ENCODE measurements at places on chromosomes 3 and 15.

DNA sequence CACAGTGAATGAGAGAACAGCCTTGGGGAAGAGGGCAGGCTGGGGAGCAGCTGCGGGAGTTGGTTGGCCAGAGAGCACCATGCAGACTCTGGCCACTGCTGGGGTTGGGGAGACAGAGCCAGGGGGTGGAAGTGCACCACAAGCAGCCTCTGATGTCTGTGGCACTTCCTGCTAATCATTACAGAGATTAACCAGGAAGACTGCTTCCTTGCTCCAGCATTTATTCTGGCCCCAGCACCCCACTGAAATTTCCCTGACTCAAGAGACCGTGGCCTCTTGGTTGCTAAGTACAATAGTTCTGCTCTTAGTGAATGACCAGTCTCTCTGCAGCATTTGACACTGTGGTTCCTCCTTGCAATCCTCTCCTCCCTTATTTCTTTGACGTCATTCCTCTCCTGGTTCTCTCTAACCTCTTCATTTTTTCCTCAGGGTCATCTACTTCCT is 266.2 kb upstream of the ROPN1 start:
- no peak for DNase-seq

GRCh38 chr3:143974271-143975238 is 2.9 kb downstream of the DIPK2A start:
- DNase-seq, result no peak

DNA sequence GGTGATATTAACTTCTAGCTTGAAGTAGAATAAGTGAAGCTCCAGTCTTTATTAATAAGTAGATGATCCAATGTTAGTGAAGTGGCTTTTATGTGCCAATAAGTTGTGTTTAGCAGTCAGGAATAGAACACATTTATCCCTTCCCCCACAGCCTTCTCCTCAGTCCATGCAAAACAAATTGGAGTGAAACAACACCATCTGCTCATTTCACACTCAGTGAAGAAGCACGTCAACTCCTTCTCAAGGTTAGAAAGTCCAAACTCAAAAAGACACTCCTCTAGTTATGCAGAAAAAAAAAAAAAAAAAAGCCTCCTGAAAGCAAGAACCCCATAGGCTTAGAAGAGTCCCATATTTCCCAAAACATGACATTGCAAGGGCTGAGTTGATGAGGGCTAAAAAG is 18.0 kb upstream of the NEO1 start:
- DNase-seq, result no peak

- DNase-seq, result peak; percentile 16
These were observed 29.6 kb downstream of the MGLL start for GRCh38 chr3:127792541-127793292.

- DNase-seq, result no peak
These were observed 6.0 kb upstream of the BFSP2 start for GRCh38 chr3:133393691-133394474.

- no peak for DNase-seq
These were observed 27.6 kb downstream of the HDAC11 start for GRCh38 chr3:13507570-13508339.

DNA sequence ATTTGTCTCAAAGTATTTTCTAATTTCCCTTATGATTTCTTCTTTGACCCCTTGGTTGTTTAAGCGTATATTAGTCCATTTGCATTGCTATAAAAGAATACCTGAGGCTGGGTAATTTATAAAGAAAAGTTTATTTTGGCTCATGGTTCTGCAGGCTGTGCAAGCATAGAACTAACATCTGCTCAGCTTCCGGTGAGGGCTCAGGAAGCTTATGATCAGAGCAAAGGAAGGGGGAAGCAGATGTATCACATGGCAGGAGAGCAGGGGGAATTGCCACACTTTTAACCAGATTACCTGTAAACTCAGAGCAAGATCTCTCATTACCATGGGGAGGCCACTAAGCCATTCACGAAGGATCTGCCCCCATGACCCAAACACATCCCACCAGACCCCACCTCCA is 148.2 kb downstream of the PDE8A start:
- no peak for DNase-seq

DNA sequence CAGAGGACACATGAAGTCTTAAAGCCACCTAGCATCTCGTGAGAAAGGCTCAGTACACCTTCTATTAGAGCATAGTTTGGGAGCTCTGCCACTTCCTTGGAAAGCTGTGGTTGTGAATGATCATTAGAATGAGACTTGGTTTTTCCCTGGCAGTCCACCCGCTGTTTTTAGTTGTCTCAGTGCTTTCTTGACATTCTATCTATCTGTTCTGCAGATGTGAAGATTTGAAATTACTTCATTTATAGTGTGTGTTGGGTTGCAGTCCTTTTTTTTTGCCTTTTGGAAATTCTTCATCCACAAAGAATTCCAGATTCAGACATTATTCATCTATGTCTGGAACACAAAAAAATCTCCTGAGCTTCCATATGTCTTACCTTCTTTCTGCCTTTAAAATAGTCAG is 23.7 kb downstream of the PPP2R3A start:
- no peak for DNase-seq

DNA sequence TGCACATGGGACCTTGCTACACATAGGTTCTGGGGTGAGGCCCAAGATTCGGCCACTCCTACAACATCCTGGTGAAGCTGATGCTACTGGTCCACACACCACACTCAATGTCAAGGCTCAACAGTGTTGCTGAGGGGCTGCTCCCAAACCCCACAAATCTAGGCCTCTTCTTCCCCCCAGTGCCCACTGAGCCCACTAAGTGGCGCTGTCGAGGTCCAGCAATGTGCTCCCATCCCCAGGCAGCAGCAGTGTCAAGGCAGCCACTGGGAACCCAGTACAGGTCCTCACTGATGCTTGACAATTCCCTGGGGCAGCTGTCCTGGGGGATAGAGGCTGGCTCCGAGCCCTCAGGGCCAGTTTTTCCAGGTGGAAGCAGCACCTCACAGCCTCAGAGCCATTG is 21.5 kb downstream of the SCN5A start:
- no peak for DNase-seq

DNA sequence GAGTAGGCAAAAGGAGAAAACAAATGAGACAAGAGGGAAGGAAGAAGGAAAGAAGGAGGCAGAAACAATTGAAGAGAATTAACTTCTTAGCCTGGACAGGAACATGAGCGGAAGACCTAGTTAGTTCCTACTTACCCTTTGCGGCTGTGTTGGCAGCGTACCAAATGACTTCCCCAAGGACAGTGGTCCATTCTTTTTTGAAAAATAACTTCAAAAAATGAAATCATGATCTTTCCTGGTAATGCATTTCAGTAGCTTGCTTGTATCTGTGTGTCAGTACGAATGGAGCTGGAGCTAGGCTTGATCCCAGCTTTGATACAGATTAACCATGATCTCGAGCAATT is 41.5 kb upstream of the CFAP161 start:
- DNase-seq, result no peak

DNA sequence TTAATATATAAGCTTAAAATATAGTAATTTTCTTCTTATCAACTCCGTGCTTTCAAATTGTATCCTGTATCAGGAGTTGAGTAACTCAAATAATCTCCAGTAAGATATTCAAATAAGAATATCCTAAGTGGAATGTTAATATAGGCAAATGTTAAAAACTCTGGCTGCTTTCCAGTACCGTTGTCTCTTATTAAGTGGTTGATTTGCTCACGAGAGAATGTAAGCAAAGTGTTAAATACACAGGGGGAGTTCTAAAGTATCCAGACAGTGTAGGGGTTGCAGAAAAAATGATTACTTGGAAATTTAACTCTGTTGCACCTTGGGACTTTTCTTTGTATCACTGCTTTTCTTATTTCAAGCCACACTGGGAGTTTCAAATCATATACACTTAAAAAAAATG is 478.9 kb upstream of the TBL1XR1 start:
- no peak for DNase-seq

DNA sequence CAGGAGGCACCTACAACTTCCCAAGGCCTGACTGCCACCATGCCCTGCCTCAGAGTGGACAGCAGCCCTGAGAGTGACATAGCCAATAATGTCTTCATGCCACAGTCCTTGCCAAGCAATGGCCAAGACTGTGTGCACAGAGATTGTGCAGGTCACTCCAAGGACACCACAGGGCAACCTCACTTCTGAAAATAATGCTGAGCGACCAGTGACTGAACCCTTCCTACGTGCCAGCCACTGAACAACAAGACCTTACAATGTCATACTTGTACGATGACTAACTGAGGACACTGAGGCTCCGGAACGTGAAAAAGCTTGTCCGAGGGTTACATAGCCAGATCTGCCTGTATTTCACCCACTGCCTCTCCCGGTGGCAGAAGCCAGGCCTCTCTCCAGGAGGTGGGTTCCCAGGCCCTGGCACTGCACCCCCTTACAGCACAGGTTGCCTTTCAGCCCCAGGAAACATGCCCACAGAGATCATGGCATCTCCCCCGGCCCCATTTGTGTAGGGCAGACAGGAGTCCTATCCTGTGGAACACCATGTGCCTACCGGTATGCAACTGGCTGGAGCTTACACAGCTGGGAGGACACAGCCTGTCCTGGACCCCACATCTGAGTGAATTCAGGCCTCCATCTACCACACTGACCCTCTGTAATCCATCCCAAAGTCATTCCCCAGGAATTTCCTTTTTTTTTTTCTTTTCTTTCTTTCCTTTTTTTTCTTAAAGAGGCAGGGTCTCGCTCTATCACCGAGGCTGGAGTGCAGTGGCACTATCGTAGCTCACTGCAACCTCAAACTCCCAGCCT is 72.3 kb downstream of the SLC12A8 start:
- DNase-seq, result no peak

DNA sequence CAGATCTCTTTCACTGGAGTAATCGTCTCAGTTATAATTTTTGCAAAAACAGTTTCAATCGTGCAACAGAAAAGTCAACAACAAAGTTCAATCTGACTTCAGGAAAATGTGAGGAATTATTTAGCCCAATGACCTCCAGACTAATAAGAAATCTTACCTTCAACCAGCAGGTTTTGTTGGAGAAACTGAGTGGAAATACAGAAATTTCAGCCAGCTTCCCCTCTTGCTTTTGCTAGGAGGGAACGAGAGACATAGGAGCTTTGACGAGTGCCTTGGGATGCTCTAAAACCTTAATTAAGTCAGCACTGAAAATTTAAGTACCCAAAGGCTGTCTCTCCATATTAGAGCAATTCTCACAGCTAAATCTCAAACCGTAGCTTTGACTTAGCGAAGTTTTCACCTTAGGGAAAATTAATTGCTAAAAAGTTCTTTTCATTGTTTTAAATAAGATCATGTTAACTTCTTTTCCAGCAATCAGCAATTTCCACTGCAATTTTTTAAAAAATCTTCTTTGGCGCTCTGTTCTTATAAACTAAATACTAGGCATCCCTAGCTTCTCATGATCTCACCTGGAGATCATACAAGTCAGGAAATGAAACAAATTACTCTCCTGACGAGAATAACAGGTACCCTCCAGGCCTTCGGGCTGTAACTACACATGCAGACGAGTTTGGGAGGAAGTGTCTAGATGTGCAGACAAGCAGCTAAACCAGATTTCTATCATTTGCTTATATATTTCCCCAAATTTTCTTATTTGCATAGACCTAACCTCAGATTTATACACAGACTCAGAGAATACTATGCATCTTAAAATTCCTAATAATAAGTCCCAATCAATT is 250.2 kb downstream of the FAM43A start:
- no peak for DNase-seq

DNA sequence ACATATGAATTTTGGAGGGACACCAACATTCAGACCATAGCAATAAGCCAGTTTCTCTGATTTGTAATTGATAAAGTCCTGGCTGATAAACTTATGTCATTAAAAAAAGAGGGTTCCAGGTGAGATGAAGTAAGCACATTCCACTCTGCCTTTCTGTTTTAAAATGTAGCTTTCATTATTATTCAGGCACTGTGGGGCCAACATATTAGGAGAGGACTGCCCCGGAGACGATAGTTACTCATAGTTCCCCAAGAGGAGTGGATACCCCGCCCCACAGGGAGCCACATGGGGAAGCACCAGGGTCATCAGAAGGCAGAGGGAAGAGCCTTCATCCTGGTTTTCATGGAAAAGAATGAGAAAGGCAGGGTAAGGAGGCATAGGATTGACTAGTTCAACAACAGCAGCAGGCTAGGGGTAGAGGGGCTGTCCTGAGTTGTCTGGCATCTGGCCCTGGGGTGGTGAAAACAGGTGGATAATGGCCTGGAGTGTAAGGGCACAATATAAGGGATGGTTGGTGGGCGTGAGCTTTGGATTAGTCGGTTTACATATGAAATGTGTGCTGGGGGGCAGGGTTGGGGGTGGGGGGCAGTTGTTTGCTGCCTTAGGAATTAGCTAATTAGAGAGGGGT is 78.7 kb upstream of the PROK2 start:
- no peak for DNase-seq

DNA sequence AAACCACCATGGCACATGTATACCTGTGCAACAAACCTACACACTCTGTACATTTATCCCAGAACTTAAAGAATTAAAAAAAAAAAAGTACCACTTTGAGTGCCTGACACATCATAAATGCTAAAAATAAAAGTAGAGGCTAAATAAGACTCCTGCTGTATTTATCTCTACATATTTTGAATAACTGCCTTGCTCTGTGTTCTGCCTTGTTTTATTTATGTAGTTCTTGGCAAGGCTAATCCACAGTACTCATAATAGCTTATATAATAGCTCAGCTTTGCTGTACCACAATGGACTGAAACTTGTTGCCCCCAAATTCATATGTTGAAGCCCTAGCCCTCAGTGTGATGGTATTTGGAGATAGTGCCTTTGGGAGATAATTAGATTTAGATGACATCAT is 95.4 kb upstream of the ADAMTS9 start:
- DNase-seq, result no peak

- DNase-seq, result no peak
These were observed 153.6 kb upstream of the BHLHE40 start for GRCh38 chr3:4825436-4826236.

DNA sequence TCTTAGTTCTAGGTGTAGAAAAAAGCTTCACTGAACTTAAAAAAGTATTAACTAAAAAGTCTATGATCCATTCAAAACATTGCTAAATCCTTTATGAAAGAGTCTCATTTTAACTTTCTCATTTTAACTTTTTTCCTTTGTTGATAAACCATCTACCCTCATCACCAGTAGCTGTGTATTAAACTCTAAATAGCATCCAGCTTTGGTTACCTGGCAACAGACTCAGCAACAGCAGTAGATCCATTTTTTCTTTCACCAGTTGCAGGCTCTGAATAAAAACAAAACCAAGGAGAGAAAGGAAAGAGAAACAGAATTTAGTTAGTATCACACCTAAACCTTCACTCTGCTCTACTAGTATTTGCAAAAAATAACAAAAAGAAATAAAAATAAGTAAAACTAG is 51.6 kb downstream of the TP53BP1 start:
- no peak for DNase-seq

GRCh38 chr3:169591159-169591951 is 72.2 kb downstream of the MECOM start:
- DNase-seq, result no peak

DNA sequence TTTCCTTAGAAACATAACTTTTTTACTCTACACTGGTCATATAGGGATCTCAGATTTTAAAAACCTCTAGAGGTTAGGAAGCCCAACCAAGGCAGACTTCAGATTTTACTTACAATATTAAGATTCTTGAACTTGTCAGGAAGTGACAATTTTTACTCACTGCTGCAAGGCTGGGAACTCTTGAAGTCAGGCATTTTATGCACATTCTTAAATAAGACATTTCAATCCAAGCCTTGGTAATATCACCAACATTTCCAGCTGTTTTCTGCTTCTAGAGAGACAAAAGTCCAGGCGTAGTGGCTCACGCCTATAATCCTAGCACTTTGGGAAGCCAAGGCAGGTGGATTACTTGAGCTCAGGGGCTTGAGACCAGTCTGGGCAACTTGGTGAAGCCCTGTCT is 33.6 kb upstream of the UBP1 start:
- no peak for DNase-seq

All from NCI-H2029 treated with DMSO at 0.1 percent for 48 hours (cell line).